ENCODE measurements at places on chromosomes 1 and 21.

DNA sequence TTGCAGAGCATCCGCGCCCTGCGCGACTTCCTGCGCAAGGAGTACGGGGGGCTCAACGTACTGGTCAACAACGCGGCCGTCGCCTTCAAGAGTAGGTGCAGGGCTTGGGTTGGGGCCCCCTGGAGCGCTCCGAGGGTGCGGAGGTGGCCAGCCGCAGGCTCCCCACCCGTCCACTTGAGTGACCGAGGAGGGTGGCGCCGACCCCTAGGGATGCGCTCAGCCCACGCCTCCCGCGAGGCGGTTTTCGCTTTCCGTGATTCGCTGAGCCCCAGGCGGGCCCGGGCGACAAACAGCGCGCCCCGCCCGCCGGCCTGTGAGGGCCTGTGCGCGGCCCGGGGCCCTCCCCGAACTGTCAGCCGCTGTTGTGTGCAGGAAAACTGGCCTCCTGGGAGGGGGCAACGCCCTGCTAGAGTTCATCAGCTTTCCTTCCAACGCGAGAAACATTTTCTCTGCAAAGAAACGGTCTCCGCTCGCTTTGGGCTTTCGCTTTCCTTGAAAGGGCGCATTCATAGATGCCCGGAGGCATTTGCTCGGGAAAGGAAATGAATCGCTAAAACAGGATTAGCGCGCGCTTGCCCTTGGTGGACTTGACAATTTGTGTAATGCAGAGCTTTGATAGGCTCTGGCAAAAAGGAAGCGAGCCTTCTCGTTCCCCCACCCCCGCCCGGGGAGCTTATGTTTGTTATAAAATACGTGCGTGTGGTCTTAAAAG, 668 bp downstream of the CBR3 start:
- DNase-seq, result peak; percentile 74

DNA sequence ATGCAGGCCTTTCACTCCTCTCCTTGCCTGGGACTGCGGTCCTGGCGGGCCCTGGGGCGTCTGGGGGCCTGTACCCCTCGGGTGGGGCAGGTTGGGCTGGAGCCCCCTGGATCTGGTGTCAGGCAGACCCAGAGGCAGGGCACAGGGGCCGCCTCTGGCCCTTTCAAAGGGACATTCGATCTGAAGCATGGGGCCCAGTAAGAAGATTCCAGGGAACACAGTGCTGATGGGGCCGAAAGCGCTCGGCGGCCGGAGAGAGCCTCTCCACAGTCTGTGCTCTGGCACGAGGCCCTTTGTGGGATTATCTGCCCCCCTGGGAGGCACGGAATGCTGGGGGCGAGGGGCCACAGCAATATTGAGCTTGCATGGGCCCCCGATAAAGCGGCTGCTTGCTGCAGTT, 15.2 kb downstream of the PRDM16 start:
- no peak for DNase-seq

DNA sequence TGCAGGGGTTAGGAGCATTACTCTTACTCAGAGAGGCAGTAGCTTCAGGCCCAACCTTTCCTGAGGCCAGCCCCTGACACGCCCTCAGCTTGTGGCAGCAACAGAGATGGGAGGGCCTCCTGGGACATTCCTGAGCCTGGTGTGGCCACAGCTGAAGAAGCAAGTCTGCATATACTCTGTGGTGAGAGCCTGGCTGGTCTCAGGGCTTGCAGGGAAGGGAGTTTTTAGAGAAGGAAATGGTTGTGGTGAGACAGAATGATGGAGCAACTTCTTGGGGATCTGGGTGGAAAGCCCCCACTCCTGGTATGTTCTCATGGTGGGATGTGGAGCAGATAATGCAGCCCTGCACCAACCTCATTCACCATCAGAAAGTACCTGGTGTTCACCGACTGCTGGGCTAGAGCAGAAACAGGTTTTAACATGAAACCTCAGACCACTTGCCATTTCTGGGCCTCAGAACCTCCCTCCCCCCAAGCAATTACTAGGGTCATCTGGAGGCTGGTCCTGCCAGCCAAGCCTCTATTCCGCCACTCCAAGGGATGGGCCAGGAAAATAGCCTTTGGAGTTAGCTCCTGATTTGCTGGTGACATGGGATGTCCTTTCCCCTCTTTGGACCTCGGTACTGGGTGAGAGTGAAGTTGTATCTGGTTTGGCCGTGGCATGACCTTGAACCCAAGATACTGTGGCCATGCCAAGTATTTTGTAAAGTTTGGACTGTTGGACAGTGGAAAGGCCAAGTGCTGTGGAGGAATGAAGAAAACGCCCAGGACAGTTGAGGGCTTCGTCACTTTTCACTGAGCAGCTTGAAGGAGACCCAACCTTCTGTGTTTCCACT, 28.1 kb upstream of the RNF19B start:
- peak; percentile 95 for DNase-seq

DNA sequence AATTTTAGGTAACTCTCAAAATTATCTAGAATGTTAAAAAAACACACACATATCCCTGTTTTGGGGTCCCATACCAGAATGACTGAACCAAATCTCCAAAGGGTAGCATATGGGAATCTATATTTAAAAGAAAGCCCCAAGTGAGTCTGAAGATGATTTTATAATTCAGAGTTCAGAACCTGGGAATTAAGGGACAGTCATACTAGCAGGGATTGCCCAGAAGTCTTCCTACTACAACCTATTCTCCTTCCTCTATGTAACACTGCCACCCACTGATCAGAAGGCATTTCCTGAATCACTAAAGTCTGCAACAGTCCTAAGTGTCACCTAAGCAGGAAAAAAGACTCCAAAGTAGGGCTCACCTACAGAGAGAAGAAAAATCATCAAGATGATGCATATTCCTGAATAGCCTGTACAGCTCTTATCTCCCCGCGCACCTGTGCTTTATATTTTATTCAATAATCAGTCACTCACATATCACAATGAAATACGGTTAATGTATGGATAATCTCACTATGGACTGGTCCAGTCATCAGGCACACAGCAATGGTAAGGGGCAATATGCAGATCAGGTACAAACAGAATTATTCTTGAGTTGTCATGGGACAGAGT, 4.9 kb downstream of the RGS1 start:
- DNase-seq, result no peak

DNA sequence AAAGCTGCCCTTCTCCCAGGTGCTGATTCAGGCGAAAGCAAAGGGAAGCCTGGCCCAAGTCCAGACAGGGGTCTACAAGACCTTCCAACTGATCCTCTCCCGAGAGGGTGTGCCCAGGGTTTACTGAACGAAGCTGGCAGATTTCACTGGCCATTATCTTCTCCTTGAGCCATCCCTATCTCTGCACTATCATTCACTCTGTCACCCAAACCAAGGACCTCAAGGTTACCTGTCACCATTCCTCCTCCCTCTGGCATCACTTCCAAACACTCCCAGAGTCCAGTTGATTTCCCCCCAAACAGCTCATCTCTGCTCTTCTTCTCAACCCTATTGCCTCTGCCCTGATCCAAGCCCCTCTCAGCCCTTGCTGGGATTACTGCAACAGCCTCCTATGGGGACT, 4.9 kb downstream of the STK40 start:
- no peak for DNase-seq

DNA sequence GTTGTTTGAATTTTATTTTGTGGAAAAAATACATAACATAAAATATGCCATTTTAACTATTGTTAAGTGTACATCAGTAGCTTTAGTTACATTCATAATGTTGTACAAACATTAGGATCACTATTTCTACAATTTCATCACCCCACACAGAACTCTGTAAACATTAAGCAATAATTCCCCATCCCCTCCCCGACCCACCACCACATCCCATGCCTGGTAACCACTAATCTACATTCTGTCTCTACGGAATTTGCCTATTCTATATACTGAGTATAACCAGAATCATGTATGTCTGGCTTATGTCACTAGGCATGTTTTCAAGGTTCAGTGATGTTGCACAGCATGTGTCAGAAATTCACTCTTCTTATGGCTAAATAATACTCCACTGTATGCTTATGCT, 47.7 kb downstream of the CDC42BPA start:
- DNase-seq, result no peak

DNA sequence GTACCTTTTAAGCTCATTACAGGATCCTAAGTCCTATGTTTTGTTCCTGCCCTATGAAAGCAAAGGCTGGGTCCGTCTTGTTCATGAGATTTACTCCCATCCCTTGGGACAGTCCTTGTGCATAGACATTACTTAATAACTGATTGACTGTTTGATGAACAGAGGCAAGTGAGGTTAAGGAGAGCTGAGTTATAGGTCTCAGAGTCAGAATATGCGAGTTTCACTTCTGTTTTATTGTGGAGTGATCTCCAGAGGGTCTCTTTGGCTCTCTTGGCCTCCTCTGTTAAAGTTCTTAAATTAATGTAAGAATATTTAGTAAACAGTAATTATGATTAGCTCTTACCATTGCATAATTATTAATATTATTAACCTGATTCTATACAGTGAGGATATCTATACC, 52.6 kb downstream of the BRINP2 start:
- no peak for DNase-seq

GRCh38 chr1:117371441-117372151, 4.3 kb downstream of the MAN1A2 start:
- DNase-seq, result peak; percentile 46

- DNase-seq, result no peak
Observed at GRCh38 chr1:109252893-109253802, 3.8 kb downstream of the CELSR2 start.

DNA sequence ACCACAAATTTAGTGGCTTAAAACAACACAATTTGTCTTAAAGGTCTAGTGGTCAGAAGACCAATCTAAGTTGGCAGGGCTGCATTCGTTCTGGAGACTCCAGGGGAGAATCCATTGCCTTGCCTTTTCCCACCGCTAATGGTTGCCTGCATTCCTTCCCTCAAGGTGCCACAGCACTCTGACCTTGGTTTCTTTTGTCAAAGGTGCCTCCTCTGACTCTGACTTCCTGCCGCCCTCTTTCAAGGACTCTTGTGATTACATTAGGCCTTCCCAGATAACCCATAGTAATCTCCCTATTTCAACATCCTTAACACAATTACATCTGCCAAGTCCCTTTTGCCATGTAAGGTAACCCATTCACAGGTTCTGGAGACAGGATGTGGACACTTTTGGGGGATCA, 145.3 kb downstream of the S1PR1 start:
- peak; percentile 21 for DNase-seq

DNA sequence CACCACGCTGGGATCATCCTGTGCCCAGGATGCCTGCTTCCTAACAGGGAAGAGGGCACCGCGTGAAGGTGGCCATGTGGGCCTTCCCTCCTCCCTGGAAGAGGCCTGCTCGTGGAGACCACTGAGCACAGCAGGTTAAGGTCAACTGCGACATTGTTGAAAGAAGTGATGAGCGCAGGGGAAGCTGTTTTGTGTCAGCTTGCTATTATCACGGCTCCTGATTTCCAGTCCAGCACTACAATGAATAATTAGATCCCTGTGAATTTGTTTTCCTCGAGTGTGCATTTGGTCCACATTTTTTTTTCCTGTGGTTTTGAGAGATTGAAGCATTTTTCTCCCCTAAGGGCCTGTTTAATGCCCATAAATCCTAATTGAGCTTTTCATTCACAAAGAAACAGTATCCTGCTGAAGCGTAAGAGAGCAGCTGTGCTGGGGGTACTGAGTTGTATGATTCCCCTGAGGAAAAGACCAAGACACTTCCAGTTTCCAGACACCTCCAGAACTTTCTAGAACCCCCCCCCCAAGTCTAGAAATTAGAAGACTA, 204.9 kb downstream of the KCNJ6 start:
- no peak for DNase-seq

GRCh38 chr1:178684542-178685000, 40.5 kb upstream of the RALGPS2 start:
- no peak for DNase-seq

- no peak for DNase-seq
Observed at GRCh38 chr1:186999506-186999905, 170.8 kb downstream of the PLA2G4A start.

GRCh38 chr1:211411639-211412038, 80.3 kb downstream of the RD3 start:
- DNase-seq, result no peak

GRCh38 chr21:35390013-35390776, 341.1 kb upstream of the RUNX1 start:
- DNase-seq, result no peak

DNA sequence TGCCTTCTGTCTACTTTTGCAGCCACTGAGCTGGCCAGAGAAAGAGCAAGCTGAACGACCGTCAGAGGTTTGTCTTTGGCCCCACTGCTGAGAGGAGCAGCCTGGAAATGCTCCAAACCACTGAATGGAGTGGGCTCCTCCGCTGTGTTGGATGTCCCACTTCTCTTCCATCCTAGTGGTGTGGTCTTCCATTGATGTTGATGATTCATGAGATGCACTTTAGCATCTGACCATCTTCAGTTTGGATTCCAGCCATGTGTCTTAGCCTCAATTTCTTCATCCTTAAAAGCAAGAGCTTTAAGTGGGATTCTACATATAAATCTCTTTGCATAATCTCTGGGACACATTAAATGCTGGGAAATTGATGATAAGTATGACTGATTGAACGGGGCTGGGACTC, 276.9 kb downstream of the SIPA1L2 start:
- no peak for DNase-seq

Data from ELF-1 (cell line).